Germinal center (tissue), 1 donor: ENCODE measurements at places on chromosomes 3 and 15.

GRCh38 chr3:52882377-52882776 is 15.0 kb downstream of the STIMATE start:
- DNase-seq: no peak

DNA sequence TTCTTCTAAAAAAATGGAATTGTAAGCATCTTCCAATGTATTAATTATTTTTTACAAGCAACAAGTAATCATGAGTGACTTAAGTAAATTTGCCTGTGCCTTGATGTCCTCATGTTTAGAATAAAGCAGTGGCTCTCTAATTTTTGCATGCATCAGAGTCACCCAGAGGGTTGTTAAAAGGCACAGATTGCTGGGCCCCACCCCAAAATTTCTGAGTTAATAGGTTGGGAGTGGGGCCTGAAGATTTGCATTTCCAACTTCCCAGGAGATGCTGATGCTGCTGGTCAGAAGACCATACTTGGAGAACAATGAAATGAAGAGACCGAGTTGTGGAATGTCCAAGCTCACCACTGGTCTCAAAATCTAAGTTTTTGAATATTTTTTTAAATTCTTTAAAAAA is 70.2 kb downstream of the ARHGAP31 start:
- DNase-seq: no peak

DNA sequence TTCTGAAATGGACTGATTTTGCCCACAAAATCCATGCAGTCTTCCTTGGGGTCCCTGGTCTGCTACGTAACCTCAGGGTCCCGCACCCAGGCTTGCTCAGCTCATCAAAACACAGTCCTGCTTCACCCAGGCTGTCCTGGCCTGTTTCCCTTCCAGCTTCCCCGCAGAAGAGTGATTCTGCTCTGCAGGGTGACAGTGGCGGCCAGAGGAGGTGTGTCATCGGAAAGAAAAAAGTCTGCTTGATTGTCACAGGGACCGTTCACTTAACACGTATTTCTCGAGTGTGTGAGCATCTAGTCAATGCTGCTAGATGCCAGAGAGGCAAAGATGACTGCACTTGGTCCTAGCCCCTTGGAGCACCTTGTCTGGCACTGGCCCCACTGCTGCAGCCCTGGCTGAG is 50.1 kb upstream of the ABHD2 start:
- no peak for DNase-seq

GRCh38 chr3:188729422-188729821 is 442.3 kb upstream of the TPRG1 start:
- peak; percentile 24 for DNase-seq

- no peak for DNase-seq
Measured at GRCh38 chr3:1442271-1442670, 349.4 kb downstream of the CNTN6 start.

DNA sequence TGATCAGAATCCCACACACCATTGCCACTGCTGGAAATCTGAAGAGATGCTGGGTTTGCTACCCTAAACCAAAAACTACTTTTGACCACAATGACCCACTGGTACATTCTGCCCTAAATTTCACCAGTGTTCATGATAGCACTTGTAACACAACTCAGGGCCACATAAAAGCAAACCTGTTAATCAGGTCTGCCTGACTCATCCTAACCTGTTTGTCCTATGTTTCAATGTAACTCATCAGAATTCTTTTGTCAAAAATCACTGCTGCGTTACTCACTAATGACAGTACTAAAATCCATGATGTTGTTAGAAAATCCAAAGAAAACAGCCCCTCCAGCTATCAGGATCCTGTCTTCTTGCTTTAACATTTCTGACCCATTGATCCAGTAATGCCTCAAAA is 55.6 kb upstream of the XCR1 start:
- DNase-seq: no peak

- peak; percentile 21 for DNase-seq
Measured at GRCh38 chr15:70084461-70084860, 13.3 kb downstream of the TLE3 start.

DNA sequence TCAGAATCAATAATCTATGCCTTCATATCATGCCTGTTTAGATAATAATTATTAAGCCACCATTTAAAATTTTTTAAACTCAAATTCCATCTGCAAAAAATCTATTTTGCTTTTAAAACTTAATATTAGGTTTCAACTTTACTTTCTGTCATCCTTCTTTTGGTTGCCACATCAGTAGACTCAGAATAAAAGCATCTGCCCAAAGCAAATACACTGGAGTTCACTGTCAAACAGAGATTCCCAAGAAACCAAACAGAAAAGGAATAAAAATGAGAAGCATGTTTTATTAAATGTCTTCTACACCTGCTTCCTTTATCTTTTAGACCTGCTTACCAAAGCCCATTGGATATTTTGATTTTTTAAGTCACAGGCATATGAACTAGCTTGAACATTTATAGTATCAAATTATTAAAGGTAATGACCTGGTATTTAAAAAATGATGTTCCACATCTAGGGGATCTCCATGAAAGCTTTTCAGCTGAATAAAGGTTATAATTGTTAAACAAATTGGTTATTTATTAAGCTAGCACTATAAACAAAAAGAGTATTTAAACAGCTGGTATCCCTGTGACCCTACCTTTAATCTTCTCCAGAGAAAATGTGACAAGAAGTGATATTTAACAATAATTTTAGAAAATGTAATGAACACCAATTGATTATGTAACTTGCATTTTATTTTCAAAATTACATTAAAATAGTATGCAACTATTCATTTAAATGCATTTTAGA is 62.5 kb downstream of the ALCAM start:
- no peak for DNase-seq

DNA sequence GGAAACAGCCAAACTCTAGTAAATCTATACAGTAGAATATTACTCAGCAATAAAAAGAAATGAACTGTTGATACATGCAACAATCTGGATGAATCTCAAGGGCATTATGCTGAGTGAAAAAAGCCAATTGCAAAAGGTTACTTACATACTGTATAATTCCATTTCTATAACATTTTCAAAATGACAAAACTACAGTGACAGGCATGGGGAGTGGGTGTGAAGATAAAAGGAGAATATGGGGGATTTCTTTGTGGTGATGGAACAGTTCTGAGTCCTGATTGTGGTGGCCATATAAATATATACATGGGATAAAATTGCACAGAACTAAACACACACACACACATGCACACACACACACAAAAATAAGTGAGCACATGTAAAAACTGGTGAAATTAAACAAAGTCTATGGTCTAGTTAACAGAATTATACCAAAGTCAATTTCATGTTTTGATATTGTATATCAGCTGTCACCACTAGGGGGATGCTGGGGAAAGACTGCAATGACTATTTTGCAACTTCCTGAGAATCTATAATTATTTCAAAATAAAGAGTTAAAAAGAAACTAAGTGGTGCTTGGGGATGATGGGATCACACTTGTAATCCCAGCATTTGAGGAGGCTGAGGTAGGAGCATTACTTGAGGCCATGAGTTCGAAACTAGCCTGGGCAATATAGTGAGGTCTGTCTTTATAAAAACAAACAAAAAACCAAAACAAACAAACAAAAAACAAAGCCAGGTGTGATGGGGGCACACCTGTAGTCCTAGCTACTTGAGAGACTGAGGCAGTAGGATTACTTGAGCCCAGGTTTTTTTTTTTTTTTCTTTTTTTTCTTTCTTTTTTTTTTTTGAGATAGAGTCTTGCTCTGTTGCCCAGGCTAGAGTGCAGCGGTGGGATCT is 66.0 kb downstream of the SPTSSB start:
- DNase-seq: peak; percentile 16

DNA sequence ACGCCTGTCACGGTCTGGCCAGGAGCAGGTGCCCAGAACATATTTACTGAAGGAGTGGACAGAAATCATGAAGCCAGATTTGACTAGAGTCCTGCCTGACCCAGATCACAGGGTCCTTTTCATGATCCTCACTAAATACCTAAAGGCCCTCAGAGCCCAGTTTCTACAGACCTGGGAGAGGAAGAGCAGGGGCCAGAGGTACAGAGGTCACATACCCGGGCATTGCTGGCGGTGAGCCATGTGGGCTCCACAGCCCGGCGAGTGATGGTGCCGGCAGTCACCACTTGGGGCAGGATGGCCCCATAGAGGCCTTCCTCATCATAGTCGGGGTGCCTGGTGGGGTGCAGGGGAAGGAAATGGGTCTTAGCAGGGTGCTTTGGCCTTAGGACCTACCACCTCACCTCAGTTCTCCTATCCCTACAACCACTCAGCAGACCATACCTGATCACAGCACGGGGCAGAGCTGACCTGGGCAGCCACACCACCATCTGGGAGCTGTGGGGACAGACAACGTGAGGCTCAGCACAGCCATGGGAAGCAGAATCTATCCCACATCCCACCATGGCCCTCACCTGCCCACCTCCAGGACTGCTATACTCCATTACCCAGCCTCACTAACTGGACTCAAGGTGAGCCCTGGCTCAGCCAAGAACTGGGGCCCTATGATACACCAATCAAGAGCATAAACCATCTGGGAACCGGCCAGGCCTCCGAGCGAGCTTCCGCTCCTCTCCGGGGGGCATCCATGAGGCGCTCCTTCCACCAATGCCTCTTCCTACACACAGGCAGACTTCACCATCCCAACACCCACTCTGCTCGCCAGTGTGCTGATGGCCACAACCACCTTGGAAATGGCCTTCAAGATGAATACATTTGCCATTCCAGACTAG is 12.9 kb downstream of the POLG start:
- no peak for DNase-seq

GRCh38 chr3:29527246-29527645 is 246.4 kb downstream of the RBMS3 start:
- DNase-seq: no peak

- DNase-seq: no peak
Measured at GRCh38 chr3:188553569-188553968, 399.6 kb downstream of the LPP start.

DNA sequence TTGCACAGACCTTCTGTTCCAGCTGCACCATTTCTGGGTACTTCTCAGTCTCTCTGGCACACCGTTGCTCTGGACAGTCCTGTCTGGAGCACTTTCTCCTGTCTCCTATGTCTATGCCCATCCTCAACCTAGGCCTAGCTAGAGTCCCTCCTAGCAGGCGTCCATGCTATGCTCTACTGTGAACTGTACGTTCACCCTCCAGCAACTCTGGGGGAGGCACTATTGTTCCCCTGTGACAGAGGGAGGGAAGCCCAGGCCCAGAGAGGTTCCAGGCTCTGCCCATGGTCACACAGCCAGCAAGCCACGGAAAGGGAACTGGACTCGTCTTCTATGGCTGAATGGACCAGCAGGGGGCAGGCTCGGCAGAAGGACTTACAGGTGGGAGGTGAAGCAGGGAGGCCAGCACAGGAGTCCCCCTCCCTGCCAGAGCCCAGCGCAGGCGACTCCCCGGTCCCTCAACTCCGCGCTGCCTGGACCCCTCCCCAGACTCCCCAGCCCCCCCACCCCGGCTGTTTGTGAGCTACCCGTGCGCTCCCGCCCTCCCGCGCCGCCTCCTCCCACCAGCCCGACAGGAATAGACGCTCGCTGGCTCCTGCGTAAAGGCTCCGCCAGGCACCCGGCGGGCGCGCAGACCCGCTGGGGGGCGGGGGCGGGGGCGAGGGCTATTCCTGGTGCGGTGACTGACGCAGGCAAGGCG is 1.7 kb upstream of the LINGO1 start:
- DNase-seq: peak; percentile 61

DNA sequence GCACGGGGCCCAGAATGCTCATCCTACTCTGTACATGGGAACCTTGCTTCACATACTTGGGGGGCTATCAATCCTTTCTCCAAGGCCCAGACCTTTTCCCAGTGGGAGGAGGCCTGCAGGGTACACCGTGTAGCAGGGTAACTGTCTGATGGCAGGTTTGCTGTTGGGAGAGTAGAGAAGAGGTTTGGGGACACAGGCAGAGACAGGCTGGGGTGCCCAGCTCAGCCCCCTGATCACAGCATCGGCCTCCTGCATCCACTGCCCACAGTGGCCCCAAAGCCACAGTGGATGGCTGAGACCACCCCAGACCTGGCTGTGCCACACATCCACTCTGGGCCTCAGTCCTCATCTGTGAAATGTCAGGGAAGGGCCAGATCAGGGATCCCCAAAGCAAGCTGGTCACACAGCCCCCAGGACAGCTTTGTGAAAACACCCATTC is 5.6 kb downstream of the CHRNA3 start:
- no peak for DNase-seq

GRCh38 chr3:190514413-190515153 is 698 bp downstream of the IL1RAP start:
- peak; percentile 11 for DNase-seq

DNA sequence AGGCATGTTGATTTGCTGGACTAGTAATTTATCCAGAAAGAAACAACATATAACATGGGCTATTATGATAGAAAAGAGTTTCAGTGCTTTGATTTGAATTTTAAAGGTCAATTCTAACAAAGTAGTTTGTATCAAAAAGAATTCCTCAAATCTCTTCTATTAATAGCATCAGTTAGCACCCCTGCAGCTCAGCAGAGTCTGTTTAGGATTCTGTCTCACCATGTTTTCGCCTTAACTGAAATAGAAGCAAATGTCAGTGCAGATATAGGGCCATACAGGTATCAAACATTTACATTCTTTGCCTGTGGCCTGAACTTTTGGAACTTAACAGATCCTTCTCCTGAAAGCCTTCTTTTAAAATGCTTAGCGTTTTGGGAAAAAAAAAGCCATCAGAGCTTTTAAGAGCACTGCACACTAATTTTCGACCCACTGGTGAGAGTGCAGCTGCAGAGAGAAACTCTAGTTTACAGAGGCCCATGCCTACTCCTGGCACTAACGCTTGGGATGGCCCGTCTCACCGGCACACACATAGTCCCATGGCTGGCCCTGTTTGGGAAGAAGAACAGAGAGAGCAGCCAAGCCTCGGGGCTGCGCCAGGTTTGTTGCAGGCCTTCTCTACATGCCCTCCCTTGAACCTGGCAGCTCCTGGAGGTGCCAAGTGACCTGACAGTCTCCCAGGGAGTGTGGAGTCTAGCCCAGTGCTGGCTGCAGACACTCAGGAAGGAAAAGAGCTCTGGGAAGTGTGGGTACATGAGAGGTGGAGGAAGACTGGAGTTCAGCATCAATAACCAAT is 9.9 kb upstream of the PAQR9 start:
- no peak for DNase-seq

DNA sequence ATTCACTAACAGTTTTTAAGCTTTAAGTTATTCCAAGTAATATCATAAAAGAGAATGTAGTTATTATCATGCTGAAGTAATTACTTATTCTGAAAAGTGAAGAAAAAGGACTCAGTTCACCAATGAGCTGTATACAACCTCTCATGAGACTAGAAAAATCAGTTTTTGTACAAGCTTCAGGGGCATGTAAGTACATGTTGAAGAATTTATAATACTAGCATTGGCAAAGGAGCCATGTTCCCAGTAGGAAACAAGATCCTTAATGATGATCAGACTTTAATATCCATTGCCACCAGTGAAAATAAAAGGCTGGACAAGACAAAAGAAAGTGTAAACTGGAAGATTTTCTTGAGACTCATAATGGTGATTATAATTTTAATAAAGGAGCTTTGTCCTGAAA is 532.8 kb downstream of the PLOD2 start:
- no peak for DNase-seq
